Left hindlimb (tissue), 1 donor: ENCODE measurements at places on chromosomes 13 and 19.
A peak's percentile ranks its signal among the peaks of the same experiment; 100 is the strongest.

DNA sequence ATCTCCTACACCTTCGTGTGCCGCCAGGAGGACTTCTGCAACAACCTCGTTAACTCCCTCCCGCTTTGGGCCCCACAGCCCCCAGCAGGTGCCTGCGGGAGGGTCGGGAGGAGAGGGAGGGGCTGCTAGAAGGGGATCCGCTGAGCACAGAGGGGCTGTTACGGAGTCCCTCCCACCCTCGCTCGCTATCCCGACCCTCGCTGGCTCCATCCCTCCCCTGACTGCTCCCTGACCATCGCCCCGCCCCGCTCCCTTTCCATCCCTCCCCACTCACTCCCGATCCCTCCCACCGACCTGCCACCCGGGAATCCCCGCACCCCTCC is 780 bp downstream of the CD177 start:
- no peak for DNase-seq

GRCh38 chr19:7550987-7551761 is 15.7 kb downstream of the PNPLA6 start:
- peak; percentile 84 for DNase-seq

- DNase-seq: no peak
Observed at GRCh38 chr13:75360170-75360569, 121.8 kb downstream of the TBC1D4 start.

- peak; percentile 32 for DNase-seq
Observed at GRCh38 chr13:99974296-99974938, 2.9 kb upstream of the ZIC5 start.

DNA sequence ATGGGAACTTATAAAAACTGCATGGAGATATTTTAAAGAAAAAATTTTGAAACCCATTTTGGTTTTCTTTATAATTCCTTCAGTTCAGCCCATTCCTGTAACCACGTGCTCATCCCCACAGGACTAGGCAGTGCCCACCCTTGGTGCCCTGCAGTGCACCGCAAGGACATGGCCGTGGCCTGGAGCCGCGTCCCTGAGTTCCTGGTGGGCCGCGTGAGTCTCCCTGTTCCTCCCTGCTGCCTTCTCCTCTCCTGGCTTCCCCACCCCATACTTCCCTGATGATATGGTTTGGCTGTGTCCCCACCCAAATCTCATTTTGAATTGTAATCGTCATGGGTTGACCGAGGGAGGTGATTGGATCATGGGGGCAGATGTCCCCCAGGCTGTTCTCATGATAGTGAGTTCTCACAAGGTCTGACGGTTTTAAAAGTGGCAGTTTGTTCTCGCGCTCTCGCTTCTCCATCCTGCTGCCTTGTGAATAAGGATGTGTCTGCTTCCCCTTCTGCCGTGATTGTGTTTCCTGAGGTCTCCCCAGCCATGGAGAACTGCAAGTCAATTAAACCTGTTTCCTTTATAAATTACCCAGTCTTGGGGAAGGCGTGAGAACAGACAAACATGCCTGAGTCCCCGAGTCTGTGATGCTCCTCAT is 31.6 kb upstream of the TFDP1 start:
- DNase-seq: no peak

- no peak for DNase-seq
Observed at GRCh38 chr13:62583466-62583865, 1167.8 kb upstream of the PCDH20 start.

- no peak for DNase-seq
Observed at GRCh38 chr13:103516015-103516795, 450.0 kb upstream of the SLC10A2 start.

DNA sequence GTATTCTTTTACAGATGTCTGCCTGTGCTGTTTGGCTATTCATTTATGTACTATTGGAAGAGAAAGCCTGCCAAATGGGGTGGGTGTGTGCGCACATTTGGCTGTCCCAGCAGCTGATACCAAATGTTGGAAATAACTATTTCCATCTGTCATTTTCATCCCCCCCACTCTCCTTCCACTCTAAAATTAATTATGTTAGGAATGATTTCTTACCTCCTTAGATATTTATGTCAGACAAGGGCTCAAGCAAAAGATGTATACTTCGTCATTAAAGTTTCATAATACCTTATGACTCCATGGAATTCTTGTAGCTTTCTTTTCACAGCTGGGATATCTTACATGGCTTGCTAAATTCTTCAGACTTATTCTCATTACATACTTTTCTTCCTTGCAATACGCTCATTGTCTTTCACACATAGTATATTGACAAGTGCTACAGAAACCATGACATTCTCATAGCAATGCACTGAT is 18.6 kb downstream of the ITM2B start:
- peak; percentile 67 for DNase-seq

GRCh38 chr19:9043524-9043923 is 33.3 kb upstream of the MUC16 start:
- no peak for DNase-seq

DNA sequence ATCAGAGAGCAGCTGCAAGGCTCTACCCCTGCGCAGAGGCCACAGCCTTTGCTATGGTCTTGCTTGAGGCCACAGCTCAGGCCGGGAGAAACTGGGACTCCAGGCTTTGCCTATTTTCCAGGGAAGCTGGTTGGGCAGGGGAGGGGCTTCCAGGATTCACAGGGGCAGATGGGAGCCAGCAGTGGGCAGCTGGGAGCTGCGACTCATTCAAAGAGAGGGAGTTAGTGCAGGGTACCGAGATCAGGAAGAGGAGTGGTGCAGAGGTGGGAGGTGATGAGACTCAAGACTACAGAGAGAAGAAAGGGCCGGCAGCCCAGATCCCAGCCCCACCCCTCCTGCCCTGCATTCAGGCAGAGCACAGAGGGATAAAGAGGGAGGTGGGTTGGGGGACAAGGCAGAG is 12.1 kb downstream of the ADGRE5 start:
- DNase-seq: no peak

- DNase-seq: no peak
Observed at GRCh38 chr13:51681037-51681678, 96.9 kb downstream of the WDFY2 start.

DNA sequence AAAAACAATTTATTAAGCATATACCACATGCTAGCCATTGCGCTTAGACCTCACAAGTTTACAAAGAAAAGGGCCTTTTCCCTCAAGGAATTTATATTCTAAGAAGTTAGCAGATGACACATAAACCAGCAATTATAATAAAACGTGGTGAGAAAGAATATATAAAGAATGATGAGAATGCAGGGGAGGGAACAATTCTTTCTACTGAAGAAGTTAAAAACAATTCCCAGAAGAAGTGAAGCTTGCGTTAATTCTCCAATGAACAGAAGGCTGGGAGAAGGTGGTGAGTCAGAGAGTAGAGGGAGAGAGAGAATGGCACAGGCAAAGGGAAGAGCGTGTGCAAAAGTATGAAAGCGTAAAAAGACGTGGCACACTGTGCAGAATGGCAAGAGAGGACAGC is 69.5 kb upstream of the ZDHHC20 start:
- no peak for DNase-seq

- no peak for DNase-seq
Observed at GRCh38 chr13:63093907-63094469, 1678.3 kb upstream of the PCDH20 start.

DNA sequence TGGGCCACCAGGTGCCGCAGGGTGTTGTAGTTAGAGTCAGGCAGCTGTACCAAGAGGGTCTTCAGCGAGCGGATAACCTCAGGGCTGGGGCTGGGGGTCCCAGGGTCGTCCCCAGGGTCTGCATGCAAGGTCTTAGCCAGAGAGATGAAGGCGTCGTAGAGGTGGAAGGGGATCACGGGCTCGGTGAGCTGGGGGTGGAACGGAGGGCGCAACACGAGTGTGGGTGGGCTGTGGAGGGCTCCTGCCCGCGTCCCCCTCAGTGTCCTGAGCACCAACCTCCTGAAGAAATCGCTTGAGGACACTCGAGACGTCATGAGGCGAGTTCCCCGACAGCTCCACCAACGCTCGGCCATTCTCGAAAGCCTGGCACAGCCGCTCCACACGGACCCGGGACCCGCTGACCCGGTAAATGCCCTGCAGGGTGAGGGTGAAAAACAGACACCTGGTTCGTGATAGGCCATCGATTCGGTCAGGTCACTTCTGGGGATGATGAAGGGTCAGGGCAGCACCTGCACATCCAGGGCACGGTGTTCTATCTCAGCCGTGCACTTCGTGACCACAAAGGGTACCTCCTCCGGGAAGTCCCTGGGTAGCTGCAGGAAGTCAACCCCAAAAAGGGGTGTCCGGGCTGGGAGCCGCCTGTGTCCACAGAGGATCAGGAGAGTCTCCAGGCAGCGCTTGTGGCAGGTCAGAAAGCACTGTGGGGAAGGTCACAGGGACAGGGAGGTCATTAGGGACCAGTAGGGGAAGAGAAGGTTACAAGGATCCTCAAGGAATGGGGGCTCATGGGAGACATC is 6.7 kb upstream of the LPAR2 start:
- no peak for DNase-seq

DNA sequence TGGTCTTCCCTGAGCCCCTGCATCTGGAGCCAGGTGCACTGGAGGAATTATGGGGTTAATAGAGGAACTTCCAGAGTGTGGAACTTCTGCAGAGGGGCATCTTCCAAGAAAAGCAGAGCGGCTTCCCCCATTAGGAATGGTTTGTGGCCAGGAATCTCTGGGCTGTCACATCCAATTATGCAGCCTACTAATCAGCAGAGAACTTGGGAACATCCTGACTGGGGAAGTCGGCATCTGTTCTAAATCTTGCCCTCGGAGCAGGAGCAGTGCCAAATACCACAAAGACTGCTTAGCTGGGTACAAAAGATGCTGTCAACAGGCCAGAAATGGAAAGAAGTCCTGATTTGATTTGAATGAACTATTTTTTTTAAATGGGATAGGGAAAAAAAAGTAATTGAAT is 435.1 kb downstream of the ZNF536 start:
- no peak for DNase-seq

DNA sequence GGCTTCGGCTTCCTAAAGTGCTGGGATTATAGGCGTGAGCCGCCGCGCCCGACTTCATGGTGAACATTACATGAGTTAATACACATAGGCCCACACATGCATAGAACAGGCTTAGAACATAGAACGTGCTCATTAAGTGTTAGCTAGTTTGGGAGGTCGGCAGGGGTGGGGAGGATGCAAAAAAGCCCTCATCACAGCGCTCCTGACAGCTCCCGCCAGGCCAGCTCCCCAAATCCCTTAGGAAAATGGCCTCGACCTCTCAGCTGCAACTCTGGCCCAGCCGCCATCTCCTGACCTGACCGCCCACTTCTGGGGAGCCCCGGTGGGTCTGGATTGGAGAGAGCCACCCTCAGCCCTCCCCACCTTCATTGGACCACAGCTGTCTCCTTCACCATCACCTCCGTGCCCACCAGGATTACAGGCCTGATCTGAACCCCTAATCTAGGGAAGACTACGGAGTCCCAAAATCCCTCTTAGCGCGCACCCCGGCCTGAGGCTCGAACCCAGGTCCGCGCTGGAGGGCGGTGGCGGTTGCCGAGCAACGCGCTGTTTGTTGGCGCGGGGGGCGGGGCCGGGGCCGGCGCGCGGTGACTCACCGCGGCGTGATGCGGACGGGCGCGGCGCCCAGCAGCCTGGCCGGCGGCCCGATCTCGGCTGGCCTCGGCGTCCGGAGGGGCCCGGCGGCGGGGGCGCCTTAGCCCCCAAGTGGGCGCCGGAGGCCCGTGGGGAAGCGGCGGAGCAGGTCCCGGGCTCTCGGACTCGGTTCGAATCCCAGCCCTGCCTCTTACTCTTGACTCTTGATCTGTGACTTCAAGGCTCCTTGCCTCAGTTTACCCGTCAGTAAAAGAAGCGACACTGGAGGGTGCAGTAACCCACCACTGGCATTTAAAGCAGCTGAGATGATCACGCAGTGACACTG is 26.7 kb upstream of the NANOS3 start:
- DNase-seq: peak; percentile 90

DNA sequence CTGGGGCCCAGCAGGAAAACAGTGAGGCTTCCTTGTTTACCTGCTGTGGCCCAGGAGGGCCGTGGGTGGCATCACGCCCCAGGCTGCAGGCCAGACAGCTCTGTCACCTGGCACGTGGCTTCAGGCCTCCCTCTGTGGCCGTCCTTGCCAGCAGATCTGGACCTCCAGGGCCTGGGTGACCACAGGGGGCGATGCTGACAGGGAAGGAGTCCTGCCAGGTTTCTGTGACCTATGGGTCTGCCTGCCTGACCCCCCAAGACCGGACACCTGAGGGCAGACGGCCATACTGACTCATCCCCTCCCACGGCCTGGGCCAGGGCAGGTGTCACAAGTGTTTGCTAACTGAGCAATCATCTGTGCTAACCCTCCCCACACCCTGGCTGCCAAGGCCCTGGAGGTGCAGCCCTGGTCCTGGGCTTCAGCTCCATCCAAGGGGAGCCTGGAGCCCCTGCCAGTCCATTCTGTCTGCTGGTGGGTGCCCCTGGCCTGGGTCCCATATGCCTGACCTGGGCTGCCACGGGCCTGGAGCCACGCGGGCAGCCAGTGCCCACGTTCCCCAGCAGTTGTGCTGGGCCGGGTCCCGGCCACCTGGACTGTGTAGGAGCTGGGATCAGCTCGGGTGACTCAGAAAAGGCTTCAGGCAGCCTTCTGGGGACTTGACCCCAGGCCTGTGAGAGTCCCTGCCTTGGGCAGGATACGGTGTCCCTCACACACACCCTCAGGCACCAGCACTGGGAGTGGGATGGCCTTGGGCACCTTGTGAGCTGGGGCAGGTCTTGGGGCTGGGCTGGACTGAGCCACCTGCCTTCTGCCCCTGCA is 3.7 kb downstream of the CDC34 start:
- no peak for DNase-seq

DNA sequence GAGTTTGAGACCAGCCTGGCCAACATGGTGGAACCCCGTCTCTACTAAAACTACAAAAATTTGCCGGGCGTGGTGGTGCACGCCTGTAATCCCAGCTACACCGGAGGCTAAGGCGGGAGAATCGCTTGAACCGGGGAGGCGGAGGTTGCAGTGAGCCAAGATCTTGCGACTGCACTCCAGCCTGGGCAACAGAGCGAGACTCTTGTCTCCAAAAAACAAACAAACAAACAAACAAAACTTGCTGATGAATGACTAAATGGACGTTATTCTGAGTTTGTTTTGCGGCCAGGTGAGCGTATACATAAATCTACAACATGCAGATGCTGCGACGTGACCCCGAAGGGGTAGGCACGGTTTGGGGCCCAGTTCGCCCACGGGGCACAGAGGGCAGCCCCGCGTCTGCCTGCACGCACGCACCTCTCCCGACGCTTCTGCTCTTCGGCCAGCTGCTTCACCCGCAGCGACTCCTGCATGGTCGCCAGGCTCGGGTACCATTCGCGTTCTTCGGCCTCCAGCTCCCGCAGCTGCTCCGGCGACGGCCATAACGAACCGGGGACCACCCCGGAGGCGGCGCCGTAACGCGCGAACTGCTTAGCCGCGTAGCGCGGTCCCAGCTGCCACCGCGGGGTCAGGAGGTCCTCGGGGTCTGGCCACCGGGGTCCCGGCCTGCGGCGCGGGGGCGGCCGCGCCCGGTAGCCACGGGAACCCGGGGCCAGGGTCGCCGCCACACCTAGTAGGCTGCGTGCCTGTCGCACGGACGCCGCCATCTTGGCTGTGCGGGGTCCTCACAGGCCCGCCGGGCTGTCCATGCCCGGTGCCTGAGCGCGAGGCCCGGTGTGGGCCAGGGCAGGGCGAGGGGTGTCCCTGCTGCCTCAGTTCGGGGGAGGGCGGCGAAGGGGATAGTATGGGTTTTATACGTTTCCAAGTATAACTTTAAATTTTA is at the start of gene GADD45GIP1:
Gene GADD45GIP1, minus strand, starts transcription at position 778 of the 943 bp plus-strand sequence. Its CDS starts 11 bp downstream, at position 767.
- peak; percentile 89 for DNase-seq

- no peak for DNase-seq
Observed at GRCh38 chr13:71320452-71320851, 546.6 kb downstream of the DACH1 start.
